ENCODE measurements at places on chromosomes 13 and 19. TPM values are rescaled to one million over a fixed set of nuclear protein-coding genes. Genes with fewer than 3 reads are reported as not detected.

Gene FLT1
- total RNA-seq: 16.4 TPM

Gene NLRP12
- not detected for total RNA-seq

Gene RUBCNL
- total RNA-seq: not detected

- H3K27me3 ChIP-seq: peaks cover 17% of the 10 kb centered on the region
- peak within 1 kb of the TSS; percentile 43 for H3K4me3 ChIP-seq
- peaks cover 22% of the 10 kb centered on the region for H3K4me1 ChIP-seq
- peak within 1 kb of the TSS; percentile 46 for H3K27ac ChIP-seq
- no peaks in the 10 kb centered on the region for H3K36me3 ChIP-seq
- DNase-seq: no peak
These were observed at the start of gene COX6B2 for GRCh38 chr19:55354698-55355212. Gene COX6B2, minus strand, starts transcription at chr19:55354719. Its CDS starts 198 bp downstream, at chr19:55354521.

GRCh38 chr13:111975539-111976473 lies 91.1 kb upstream of the SOX1 start:
- no peak overlapping the region for H3K27ac ChIP-seq
- H3K36me3 ChIP-seq: no peaks in the 10 kb centered on the region
- no peak overlapping the region for H3K4me3 ChIP-seq
- no peaks in the 10 kb centered on the region for H3K4me1 ChIP-seq
- no peak for DNase-seq

Measured in esophagus squamous epithelium (tissue), 5 donors.